HFFc6 (cell line): ENCODE measurements at places on chromosomes 11 and 22.

DNA sequence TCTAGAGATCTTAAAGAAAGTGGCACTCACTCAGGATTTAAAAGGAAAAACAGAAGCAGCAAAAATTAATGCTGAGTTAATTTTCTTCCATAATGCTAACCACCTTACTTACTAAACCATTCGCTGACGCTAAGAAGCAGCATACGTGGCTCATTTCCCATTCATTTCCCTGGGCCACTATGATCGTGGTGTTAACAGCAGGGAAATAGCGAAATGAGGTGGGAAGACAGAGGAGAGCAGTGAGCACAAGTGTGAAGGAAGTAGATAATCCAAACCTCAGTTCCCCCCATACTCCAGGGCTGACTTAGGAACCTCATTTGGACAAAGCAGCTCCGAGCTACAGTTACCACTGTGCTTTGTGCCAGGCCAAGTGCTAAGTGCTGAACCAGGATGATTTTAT is 723.2 kb downstream of the OPCML start:
- no peak for DNase-seq
- H3K4me1 ChIP-seq = peaks cover 2% of the 10 kb centered on the region
- no peak overlapping the region for H3K27ac ChIP-seq

DNA sequence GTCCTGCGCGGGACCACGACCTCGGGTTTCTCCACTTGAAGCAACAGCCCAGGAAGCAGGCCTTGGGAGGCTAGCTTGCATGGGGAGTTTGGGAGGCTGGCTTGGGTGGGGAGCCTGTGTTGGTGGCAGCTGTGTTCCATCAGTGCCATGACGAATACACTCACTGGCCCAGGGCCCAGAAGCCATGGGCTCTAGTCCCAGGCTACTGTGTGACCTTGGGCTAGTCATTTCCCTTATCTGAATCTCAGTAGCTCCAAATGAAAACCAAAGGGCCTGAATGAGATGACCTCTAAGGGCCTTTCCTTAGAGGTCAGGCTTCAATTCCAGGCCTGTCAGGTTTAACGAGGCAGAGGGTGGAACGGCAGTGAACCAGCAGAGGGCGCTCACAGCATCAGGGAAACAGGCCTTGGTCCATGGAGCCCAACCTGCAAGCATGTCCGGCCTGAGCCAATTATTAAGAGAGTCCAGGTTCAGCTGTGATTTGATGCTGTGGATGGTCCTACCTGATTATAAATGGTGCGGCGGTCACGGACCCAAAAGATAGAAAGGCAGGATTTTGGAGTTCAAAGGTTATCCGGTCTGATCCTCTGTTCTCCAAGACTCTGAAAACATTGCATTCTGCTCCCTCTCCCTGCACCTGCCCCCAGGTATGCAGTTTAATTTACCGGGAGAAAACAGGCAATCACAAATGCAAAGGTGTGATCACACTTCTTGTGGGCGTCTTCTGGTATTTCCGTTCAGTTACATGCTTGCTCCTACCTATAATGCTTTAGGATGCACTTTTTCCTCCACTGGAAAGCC is 15.9 kb downstream of the PTPN5 start:
- no peak overlapping the region for H3K4me3 ChIP-seq
- H3K4me1 ChIP-seq = peaks cover 14% of the 10 kb centered on the region
- peak; percentile 32 for DNase-seq
- no peak overlapping the region for H3K27ac ChIP-seq
- H3K27me3 ChIP-seq = peaks cover 23% of the 10 kb centered on the region
- H3K36me3 ChIP-seq = no peaks in the 10 kb centered on the region

- H3K27ac ChIP-seq = no peak overlapping the region
- peak; percentile 78 for DNase-seq
- H3K27me3 ChIP-seq = peaks cover 5% of the 10 kb centered on the region
- H3K4me1 ChIP-seq = no peaks in the 10 kb centered on the region; the same call in none of the 2 replicates
- H3K4me3 ChIP-seq = no peak overlapping the region
These were observed 97.3 kb upstream of the AKIP1 start for GRCh38 chr11:8813658-8814057.

DNA sequence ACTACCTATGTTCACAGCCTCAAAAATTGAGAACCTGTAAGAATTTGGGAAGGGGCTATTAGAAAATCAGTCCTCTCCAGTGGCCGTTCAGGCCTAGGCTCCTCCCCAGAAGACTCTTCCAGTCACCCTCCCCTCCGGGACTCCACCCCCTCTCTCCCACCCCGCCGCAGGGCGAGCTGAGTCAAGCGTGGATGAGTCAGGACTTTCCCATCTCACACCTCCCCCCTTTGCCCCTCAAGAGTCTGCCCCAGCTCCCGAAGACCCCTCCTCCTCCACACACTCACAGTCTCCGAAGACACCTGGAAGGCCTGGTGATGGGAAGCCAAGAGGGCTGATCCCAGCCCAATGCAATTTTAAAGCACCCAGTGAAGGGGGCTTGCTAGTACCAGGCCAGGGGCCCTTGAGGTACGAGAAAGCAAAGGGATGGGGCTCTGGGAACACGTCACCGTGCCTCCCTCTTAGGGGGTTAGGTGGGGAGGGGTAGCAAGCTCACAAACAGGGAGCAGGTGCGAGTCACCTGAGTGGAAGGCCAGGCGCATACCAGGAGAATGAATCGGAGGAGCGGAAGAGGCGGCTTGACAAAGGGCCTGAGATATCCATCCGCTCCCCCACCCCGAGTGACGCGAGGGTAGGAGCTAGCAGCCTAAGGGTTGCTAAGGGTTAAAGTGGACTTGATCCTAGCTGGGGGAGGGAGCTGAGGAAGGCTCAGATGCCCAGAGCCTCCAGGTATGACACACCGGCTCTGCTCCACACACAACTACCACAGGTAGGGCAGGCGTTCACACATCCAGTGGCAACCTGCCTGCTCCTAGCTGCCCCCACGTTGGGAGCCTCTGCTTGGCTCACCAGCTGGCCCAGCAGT is 13.6 kb downstream of the BCL9L start:
- H3K4me3 ChIP-seq = peak overlapping the region; percentile 79
- H3K36me3 ChIP-seq = peaks cover 5% of the 10 kb centered on the region; the same call in 1 of the 2 replicates
- H3K27ac ChIP-seq = peak overlapping the region; percentile 100
- no peaks in the 10 kb centered on the region; the same call in 1 of the 2 replicates for H3K27me3 ChIP-seq
- peak; percentile 91 for DNase-seq

DNA sequence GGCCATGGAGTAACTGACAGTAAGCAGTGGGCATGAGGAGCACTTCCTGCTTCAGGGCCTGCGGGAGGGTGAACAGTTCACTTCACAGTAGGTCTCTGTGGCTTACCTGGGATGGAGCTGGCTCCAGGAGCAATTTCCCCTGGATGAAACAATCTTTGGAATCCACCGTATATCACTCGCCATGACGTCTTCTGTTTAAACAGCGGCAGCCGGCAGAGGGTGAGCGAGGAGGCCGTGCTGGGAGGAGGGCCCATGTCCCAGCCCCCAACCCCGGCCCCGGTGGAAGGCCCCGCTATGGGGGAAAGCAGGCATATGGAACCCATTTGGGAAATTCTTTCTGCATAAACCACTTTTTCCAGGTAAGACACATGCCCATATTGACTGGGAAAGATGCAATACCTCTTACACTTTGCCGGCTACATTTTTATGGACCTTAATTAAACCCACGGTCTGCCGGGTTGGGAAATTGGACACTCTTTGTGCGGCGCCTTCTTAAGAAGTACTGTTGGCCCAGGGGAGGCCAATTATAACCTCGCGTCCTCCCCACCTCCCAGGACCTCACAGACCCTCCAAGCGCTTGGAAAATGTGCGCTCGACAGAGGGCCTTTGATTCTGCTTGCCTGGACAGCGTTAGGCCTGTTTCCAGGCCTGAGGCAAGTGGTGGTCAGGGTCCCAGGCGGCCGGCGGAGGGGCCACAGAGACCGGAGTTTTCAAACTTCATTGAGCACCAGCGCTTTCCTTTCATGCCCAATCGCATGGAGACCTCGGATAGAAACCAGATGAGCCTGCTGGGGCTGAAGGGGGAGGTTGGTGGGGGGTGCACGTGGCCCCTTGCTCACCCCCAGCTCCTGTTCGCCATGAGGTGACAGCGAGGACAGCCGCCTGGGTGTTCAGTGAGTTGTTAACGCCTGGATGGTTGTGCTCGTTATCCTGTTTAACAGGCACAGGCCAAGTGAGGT is 40.4 kb downstream of the SMIM38 start:
- H3K4me1 ChIP-seq = no peaks in the 10 kb centered on the region
- H3K27ac ChIP-seq = no peak overlapping the region
- DNase-seq = no peak
- H3K4me3 ChIP-seq = no peak overlapping the region
- H3K36me3 ChIP-seq = peaks cover 6% of the 10 kb centered on the region

- H3K27ac ChIP-seq = no peak overlapping the region
- no peaks in the 10 kb centered on the region for H3K27me3 ChIP-seq
- no peak for DNase-seq
- H3K4me3 ChIP-seq = no peak overlapping the region
These were observed 358.3 kb upstream of the CTSC start for GRCh38 chr11:88695689-88696414.

DNA sequence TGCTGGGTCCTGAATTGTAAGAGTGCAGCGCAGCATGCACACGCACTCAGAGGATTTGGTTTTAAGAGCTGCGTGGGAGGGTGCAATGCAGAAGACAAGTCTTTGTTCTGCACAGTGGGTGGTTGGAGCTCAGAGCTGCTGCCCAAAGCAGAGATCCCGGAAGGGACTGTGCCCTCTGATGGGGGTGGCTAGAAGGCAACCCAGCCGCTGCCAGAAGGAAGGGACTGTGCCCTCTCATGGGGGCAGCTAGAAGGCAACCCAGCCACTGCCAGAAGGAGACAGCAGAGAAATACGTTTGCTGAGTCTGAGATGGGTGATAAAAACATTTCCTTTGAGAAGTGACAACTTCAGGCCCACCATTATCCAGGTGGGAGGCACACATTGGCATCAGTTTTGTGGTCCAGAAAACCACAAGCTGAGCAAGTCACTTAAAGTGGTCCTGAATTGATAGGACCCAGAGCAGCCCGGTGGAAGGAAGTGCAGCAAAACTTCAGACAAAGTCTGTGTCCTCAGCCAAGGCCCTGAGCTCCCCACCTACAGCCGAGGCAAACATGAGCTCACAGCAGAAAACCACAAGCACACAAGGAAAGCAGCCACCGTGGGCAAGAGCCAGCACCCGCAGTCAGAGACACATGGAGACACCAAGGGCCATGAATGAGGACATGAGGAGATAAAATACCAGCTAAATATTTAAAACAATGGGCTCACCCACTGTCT is 4.3 kb downstream of the KRTAP5-6 start:
- no peak for DNase-seq
- peaks cover 31% of the 10 kb centered on the region for H3K27me3 ChIP-seq
- H3K4me3 ChIP-seq = no peak overlapping the region
- no peak overlapping the region for H3K27ac ChIP-seq
- peaks cover 8% of the 10 kb centered on the region; the same call in 1 of the 2 replicates for H3K4me1 ChIP-seq
- H3K36me3 ChIP-seq = peaks cover 8% of the 10 kb centered on the region; the same call in 1 of the 2 replicates

GRCh38 chr11:93997741-93998140 is 23.4 kb upstream of the HEPHL1 start:
- H3K27me3 ChIP-seq = no peaks in the 10 kb centered on the region
- H3K36me3 ChIP-seq = peaks cover 10% of the 10 kb centered on the region
- H3K4me3 ChIP-seq = no peak overlapping the region
- H3K27ac ChIP-seq = no peak overlapping the region
- peaks cover 18% of the 10 kb centered on the region for H3K4me1 ChIP-seq

- H3K27ac ChIP-seq = no peak overlapping the region
- no peaks in the 10 kb centered on the region; the same call in 1 of the 2 replicates for H3K36me3 ChIP-seq
- H3K27me3 ChIP-seq = no peaks in the 10 kb centered on the region
- no peak for DNase-seq
- H3K4me3 ChIP-seq = no peak overlapping the region
These were observed 323.4 kb downstream of the SHANK2 start for GRCh38 chr11:70928854-70929598.

GRCh38 chr11:100823360-100823759 is 136.3 kb downstream of the ARHGAP42 start:
- no peak for DNase-seq
- no peaks in the 10 kb centered on the region for H3K4me1 ChIP-seq
- peaks cover 3% of the 10 kb centered on the region; the same call in 1 of the 2 replicates for H3K27me3 ChIP-seq
- H3K27ac ChIP-seq = no peak overlapping the region
- H3K36me3 ChIP-seq = no peaks in the 10 kb centered on the region
- H3K4me3 ChIP-seq = no peak overlapping the region

- H3K27me3 ChIP-seq = peaks cover 38% of the 10 kb centered on the region
- no peak within 1 kb of the TSS for H3K27ac ChIP-seq
- peaks cover 7% of the 10 kb centered on the region; the same call in 1 of the 2 replicates for H3K4me1 ChIP-seq
- no peak for DNase-seq
- H3K4me3 ChIP-seq = no peak within 1 kb of the TSS
These were observed at the start of gene LARGE2 for GRCh38 chr11:45922425-45923082. Gene LARGE2 (plus strand): TSS chr11:45922656. CDS start chr11:45922883, 227 bp downstream.

GRCh38 chr22:49992921-49993648 is 19.5 kb downstream of the IL17REL start:
- 0 out of 2 replicates have a peak, but pooled peaks cover 11% of the 10 kb centered on the region for H3K36me3 ChIP-seq
- H3K4me3 ChIP-seq = no peak overlapping the region
- peaks cover 8% of the 10 kb centered on the region for H3K27me3 ChIP-seq
- no peaks in the 10 kb centered on the region for H3K4me1 ChIP-seq
- peak; percentile 15 for DNase-seq
- no peak overlapping the region for H3K27ac ChIP-seq
